SHP77 (cell line): ENCODE measurements at places on chromosomes 3 and 15.

GRCh38 chr3:190619761-190620160 is 105.9 kb downstream of the IL1RAP start:
- no peak for DNase-seq

- DNase-seq = no peak
Observed at GRCh38 chr3:116969135-116969534, 259.6 kb downstream of the TUSC7 start.

GRCh38 chr15:23561914-23562313 is 3.6 kb upstream of the MKRN3 start:
- DNase-seq = no peak

DNA sequence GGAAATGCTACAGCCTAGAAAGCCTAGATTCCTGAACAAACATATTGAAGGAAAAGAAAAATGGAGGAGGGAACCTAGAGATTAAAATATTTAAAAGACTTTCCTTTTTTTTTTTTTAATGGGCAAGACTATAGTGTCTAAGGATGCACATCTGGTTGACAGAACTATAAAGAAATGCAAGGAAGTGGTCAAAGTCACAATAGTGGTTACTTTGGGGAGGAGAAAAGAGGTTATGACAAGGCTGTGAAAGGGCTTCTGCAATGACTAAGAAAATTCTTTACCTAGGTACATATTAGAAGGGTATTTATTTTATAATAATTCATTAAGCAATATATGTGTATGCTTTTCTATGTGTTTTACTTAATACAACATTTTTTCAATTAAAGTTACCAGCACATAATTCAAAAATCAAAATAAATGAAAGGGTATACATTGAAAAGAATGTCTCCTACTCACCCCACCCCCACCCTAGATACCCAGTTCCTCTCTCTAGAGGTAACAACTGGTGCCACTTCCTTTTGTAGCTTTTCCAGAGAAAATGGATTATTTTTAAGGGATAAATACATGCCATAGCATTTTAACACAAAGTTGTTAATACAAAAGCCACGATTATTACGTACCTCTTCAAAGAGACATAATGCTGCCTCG is 70.1 kb downstream of the HERC1 start:
- DNase-seq = no peak

- DNase-seq = no peak
Observed at GRCh38 chr3:69409011-69409410, 23.1 kb upstream of the FRMD4B start.
